ENCODE measurements at places on chromosomes 5 and 9.

DNA sequence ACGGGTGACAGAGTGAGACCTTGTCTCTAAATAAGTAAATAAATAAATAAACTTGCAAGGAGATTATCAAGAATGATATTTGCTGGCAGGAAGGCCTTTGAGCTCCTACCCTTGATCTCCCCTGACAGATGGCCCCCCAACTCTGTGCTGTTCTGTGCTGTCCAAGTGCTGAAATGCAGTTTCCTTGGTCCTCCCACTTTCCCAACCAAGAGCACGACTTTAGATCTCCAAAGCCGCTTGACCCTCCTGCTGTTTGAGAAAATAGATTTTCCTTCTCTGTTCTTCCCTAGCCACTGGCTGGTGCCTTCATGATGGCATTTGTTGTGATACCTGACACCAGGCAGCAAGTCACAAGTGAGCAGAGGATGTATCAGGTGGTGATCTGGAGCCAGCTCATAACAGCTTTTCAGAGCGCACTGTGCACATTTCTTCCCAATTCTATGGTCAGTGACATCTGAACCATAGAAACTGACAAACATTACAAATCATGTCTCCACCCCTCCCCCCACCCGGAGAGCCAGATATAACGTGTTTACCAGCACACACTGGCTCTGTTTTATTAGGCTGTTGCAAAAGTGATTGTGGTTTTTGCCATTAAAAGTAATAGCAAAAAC lies 80.0 kb upstream of the PUM3 start:
- no peak for DNase-seq

GRCh38 chr9:114852050-114852594 lies 46.3 kb upstream of the TNFSF15 start:
- DNase-seq = no peak

GRCh38 chr5:173796721-173797495 lies 91.2 kb upstream of the CPEB4 start:
- no peak for DNase-seq

DNA sequence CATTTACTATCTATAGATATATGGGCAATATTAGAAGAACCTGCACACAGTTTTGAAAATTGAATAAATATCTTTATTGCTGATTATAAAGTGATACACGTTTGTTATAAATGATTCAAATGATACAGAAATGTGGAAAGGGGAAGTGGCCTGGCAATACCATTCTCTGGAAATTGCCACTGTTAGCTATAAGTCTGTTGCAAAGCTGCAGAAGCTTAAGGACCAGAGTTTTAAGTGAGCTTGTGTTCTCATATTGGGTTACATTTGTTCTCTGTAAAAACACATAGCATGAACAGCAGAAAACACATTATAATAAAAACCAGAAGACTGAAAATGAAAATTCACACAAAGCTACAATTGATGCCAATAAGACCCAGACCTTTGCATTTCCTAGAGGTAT lies 59.6 kb downstream of the RASGRF2 start:
- DNase-seq = no peak

GRCh38 chr5:66354422-66354821 lies 210.3 kb downstream of the SREK1 start:
- DNase-seq = no peak

GRCh38 chr5:174191850-174192655 lies 146.5 kb downstream of the NSG2 start:
- no peak for DNase-seq

DNA sequence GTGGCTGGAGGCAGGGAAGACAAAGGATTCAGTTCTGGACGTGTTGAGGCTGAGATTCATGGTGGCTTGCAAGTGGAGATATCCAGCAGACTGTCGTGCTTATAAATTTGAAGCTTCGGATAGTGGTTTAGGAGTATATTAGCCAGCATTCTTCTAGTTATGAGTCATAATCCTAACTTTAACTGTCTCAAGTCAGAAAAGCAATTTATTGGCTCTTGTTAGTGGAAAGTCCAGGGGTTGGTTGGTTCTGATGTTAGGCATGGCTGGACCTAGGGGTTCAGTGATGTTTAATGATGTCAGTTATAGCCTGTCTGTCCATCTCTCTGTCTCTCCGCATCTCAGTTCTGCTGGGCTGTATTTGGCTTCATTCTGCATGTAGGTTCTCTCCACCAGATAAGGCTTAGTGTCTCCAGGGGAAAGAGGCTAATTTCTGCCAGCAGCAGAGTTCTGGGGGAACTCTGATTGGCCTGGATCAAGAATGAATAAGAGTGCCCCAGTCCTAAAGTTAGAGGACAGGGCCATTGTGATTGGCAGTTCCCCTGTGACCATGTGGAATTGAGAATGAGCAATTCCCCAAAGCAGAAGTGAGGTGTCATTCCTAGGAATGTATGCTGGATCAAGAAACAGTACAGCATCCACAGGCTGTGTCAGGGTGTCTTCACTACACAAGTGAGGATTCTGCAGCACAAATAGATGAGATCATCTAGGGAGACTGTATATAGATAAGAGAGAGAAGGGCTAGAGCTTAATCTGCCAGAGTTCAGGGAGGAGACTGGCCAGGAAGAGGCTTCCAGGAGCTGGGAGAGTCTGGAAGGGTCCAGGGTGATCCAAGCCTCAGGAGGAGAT lies 72.9 kb upstream of the SHB start:
- DNase-seq = no peak

DNA sequence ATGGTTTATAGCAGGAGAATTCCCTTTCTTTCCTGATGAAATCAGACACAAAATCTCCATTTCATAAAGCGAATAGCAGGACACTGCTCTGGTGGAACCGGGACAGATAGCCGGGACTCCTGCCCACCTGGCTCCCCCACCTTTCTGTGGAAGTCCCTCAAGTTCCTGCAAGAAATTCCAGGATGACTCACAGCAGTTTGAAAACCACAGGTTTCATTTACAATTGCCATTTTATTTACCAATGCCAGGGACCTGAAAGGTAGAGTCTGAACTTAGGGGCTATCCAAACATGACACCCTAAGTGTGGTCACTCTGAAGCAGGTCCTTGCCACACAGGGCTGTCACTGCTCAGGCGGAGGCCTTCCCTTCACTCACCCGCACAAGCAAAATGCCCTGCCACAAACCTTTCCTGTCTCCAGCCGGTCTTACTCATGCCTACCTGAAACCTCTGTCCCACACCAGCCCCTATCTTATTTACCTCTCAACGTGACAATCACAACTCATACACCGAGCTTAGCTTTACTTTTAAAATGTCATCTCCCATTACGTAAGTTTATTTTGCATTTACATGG lies 63.3 kb upstream of the TAF1L start:
- DNase-seq = no peak

DNA sequence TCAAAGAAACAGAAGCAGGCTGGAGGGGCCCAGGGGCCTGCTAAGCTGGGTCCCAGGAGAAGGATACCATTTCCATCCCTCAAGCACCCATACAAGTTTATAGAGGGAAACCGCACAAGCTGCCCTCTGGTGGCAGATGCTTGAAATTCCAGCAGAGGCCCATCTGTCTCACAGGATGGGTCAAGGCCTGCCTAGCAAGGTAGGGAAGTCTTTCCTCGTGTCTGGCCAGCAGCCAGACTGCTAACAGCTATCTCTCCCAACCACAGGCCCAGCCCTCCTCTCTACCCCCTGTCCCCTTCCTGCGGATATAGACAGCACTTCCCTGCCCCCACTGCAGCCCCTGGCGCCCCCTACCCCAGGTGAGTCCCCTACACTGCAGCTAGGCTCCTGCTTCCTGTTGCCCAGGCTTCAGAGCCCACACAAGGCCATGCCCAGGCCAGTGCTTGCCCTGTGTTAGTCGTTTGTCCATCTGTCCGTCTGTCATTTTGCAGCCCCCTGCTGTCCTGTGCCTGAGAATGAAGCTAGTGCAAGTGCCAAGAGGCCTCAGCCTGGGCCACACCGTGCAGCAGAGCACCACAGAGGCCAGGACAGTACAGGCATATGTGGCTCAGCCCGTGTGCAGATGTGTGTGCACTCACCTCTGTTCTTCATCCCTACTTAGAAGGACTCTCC lies 26.2 kb downstream of the TCF7 start:
- DNase-seq = peak; percentile 49
